NCI-H1105 (cell line): ENCODE measurements at places on chromosomes 7 and 10.

GRCh38 chr7:105935250-105935649, 27.8 kb upstream of the CDHR3 start:
- peak; percentile 76 for DNase-seq

- DNase-seq: no peak
Measured at GRCh38 chr7:142838461-142839213, 16.2 kb upstream of the EPHB6 start.

GRCh38 chr7:139515266-139515665, 8.2 kb upstream of the CLEC2L start:
- DNase-seq: no peak

- DNase-seq: no peak
Measured at GRCh38 chr7:91657483-91658071, 222.9 kb downstream of the MTERF1 start.

DNA sequence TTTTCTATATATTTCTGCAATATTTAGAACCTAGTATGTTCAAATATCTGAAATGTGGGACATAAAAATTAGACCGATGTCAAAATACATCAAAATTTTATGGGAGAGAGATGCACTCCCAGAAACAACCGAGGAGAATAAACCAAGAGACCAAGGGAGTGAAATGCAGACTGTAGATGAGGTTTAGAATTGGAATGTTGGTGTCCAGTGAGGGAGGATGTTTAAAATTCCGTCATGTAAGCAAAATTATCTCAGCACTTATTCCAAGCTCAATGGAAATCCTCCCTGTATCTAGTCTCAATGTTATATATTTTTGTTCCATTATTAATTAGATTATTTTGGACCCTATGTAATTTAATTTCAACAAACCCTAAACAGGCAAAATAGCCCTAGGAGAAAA, 61.9 kb upstream of the MAGI2 start:
- no peak for DNase-seq

- peak; percentile 13 for DNase-seq
Measured at GRCh38 chr10:70115948-70116682, 16.5 kb downstream of the AIFM2 start.

- no peak for DNase-seq
Measured at GRCh38 chr7:36639826-36640225, 84.5 kb downstream of the AOAH start.

GRCh38 chr10:132631338-132631735, 93.8 kb downstream of the INPP5A start:
- no peak for DNase-seq

DNA sequence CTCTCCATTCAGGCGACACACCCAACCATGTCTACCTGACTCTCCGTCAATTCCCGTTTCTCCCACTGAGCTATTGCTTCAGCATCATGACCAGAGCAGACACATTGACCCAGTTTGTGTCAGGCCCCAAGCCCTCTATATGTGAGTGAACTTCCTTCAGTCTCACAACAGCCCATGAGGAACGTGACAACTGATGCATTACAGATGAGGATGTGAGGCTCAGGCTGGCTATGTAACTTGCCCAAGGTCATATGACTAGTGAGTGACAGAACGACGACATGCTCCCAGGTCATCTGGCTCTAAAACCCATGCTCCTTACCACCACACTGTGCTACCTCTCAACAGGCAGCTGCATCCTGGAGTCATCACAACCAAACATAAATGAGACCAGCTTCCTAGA, 3.7 kb downstream of the TMEM140 start:
- DNase-seq: no peak

DNA sequence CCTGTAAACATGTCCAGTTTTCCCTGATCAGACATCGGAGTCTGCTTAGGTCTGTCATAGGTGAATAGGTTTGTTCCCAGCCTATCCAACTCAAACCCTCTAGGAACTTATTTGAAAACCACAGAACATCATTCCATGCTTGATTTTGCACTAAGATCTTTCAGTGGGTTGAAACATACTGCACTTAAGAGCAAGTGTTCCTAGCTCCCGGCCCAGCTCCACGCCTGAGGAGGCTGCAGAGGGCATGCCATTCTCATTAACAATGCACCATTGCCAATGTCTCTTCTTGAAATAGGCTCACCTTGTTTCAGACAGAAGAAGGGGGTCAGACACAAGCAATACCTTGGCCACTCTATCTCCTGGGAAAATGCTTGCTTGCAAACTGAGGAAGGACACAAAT, 78.0 kb upstream of the EGR2 start:
- no peak for DNase-seq

GRCh38 chr7:112381311-112382091, 68.8 kb upstream of the IFRD1 start:
- DNase-seq: no peak

GRCh38 chr7:128921866-128922440, 11.4 kb upstream of the KCP start:
- DNase-seq: no peak

- DNase-seq: no peak
Measured at GRCh38 chr10:29751684-29752083, 116.9 kb upstream of the SVIL start.

DNA sequence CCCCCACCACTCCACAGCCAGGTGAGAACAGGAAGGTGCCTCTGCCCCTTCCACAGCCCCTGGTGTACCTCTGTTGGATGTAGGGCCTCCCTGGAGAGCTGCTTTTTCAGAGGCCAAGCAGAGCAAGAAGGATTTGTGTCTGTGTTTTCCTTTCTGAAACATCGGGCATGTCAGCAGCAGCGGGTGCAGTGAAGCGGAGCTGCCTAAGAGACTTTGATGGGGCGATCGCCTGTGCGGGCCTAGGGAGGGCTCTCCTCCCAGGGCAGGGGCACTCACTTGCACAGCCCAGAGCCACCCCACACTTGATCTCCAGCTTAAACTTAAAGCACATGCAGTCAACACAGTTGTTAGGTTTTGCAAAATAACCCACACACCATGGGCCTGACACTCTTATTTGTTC, 324.7 kb downstream of the ACTR3B start:
- DNase-seq: no peak

DNA sequence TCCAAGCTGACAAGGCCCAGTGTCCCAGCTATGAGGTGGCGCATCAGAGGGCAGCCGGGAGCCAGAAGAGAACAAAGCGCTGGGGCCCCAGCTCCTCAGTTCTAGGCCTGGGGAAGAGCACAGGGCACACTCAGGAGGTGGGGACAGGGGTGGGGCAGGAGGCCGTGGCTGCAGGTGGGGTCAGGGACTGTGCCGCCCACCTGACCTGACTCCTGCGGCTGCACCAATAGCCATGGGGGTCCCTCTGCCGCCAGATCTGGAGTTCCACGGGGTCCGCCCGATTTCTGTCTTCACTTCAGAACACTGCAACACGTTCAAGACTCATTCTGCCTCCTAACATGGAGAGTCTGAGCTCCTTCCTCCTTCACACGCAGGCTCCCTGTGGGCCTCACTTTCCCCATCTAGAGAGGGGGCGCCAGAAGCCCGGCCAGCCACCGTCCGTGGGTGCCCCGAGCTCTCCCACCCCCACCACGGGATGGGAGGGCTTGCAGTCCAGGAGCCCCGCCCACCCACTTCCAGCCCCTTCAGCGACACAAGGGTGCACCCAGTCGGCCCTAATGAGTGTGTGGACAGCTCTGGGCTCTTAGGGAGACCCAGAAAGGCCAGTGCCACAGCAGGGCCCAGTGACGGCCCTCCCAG, 278.3 kb downstream of the MAD1L1 start:
- DNase-seq: no peak

- DNase-seq: no peak
Measured at GRCh38 chr7:68073701-68074100, 1077.1 kb downstream of the TYW1 start.

DNA sequence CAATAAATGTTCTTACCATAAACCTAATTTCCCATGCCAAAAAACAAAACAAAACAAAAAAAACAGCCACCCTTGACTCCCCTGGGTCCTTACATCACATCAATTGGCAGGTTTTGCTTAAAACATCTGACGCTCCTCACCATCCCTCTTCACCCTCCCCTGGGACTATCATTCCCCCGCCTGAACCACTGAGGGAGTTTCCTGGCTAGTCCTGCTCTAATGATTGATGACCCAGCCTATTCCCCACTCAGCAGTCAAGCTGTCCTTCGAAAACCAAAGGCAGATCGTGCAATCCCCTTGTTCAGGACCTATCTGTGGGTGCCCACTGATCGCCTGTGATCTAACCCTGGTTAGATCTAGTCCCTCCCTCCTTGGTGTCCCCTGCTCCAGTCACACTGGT, 11.2 kb upstream of the FRMPD2 start:
- DNase-seq: no peak

- no peak for DNase-seq
Measured at GRCh38 chr10:116521424-116522290, 24.1 kb upstream of the PNLIP start.

DNA sequence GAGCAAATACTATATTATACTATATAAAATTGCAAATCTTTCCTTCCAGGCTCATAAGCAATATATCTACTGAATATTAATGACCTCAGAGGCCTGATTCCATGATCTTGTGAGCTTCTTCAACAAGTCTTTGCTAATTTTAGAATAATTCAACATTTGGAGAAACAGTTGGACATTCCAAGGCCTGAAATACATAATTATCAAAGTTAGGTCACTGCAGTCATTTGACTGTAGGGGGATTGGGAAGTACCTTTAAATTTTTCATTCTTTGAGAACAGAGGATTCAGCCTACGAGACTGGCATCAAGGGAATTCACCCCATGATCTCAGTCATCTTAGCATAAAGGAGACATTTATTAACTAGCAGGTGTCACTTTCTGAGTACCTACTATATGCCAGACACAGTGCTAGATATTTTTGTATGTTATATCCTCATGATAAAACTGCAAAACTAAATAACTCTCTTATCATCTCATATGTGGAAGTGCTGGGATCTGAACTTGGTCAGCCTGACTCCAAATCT, 85.4 kb downstream of the DOCK4 start:
- DNase-seq: no peak

DNA sequence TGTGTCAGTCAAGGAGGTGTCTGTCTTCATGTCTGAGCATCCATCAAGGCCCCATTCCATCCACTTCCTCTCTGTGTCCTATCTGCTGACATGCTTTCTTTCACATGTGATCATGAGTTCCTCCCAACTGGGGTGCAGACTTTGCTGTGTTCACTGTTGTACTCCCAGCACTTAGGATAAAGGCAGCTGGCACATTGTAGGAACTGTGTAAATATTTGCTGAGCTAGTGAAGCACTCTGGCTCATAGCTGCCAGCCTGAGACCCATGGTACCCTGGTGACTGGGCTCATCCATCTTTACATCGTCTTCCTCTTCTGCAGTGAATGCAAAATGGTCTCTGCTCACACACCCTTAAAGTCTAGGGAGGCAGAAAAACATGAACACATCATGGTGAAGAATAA, 242.2 kb upstream of the IGFBP3 start:
- no peak for DNase-seq

DNA sequence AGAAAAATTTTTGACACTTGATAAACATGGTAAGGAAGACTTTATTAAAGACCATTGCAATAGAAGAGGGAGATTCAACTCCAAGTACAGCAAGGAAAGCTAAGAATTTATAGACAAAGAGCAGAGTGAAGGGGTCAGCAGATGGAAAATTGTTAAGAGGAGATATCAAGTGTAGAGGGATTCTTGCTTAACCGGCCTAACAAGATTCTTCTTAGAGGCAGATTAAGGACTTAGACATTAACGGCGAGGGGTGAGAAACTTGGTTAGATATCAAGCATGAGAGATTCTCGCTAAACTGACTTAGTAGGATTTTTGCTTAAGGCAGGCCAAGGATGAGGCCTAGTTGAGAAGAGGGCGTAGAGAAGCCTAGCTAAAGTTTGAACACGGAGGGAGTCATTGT, 76.0 kb downstream of the ITGB1 start:
- DNase-seq: no peak

DNA sequence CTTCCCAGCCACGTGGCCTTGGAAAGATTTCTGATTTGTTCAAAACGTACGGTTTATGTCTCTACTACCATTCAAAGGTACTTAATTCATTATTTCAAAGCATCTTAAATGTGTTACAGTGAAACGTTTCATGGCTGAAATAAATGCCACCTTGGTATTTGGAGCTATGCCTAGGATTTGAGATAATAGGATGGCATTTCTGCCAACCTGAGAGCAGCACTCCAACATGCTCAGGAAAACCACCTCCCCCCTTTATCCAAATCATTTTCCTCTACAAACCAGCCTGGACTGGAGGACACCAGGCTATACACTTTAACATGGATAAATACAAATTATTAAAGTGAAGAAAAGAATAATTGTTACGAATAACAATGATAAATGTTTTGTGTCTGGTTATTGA, 260.9 kb downstream of the ZMYND11 start:
- DNase-seq: no peak

DNA sequence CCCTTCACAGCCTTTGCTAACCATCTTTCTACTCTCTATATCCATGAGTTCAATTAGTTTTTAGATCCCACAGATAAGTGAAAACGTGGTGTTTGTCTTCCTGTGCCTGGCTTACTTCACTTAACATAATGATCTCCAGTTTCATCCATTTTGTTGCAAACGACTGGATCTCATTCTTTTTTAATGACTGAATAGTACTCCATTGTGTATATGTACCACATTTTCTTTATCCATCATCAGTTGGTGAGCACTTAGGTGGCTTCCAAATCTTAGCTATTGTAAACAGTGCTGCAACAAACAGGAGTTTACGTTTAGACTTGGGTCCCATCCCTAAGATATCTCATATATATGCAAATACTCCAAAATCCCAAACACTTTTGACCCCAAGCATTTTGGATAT, 9.1 kb downstream of the CDC123 start:
- DNase-seq: no peak

- no peak for DNase-seq
Measured at GRCh38 chr10:24481241-24481640, 242.4 kb downstream of the ARHGAP21 start.

- no peak for DNase-seq
Measured at GRCh38 chr10:73717556-73717955, 19.6 kb upstream of the AGAP5 start.

- no peak for DNase-seq
Measured at GRCh38 chr10:71188201-71188600, 24.2 kb upstream of the UNC5B start.

GRCh38 chr7:131957338-131958020, 401.1 kb upstream of the PODXL start:
- no peak for DNase-seq

DNA sequence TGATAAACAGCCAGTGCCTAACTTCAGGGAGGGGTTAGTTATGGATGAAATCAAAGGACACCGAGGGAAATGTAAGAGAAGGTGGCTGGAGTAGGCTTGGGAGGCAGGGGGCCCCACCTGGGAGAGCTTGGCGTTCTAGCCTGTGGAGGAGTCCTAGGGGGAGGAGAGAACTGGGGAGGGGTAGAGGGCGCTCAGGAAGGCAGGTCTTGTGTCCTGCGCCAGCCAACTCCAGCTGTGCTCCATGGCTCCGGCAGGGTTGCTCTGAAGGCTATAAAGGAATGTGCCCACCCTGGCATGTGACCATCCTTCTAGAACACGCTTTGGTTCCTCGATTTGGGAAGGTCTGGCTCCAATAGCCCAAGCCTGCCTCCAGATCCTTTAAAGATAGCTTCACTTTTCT, 96.3 kb downstream of the SEC61G start:
- DNase-seq: no peak

GRCh38 chr10:43076876-43077420, at the start of gene RET:
Gene RET (plus strand): TSS chr10:43077069. CDS start chr10:43077259, 190 bp downstream.
- DNase-seq: no peak

GRCh38 chr10:43040482-43041256, 36.2 kb upstream of the RET start:
- DNase-seq: no peak

GRCh38 chr7:47418601-47419309, 163.2 kb downstream of the TNS3 start:
- DNase-seq: no peak
